Left kidney (tissue), 8 donors: ENCODE measurements at places on chromosomes 1 and 21. TPM values are rescaled to one million over a fixed set of nuclear protein-coding genes. Genes with fewer than 3 reads are reported as not detected.

PCSK9 gene
- 0.95 TPM for polyA plus RNA-seq

- no peak for DNase-seq
Measured at GRCh38 chr21:45404730-45405270, at the start of gene COL18A1. COL18A1 (plus strand) TSS chr21:45405165; CDS start chr21:45405231, 66 bp downstream.

GRCh38 chr1:56451491-56451890 is 127.9 kb downstream of the PLPP3 start:
- no peak for DNase-seq

GRCh38 chr21:21029164-21029563 is 31.0 kb downstream of the NCAM2 start:
- DNase-seq, result no peak

DNA sequence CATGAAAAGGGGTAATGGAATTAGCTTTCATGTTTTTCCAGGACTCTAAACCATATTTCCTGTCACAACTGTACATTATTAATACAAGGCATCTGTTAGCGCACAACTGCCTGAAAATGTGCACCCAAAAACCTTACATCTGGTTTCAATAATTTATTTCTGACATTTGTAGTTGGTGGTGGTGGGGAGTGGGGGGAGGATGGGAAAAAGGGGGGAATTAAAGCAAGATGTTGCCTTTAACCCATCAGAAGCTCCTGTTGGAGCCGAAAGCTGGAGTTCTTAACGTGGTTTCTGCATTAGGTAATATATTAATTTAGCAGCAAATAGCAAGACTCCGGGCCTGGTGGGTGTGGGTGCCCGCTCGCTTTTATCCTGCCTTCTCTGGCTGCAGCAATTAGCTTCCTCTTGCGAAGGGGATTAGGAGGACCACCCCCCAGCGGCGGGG is 36.9 kb upstream of the HHAT start:
- peak; percentile 26 for DNase-seq

DNA sequence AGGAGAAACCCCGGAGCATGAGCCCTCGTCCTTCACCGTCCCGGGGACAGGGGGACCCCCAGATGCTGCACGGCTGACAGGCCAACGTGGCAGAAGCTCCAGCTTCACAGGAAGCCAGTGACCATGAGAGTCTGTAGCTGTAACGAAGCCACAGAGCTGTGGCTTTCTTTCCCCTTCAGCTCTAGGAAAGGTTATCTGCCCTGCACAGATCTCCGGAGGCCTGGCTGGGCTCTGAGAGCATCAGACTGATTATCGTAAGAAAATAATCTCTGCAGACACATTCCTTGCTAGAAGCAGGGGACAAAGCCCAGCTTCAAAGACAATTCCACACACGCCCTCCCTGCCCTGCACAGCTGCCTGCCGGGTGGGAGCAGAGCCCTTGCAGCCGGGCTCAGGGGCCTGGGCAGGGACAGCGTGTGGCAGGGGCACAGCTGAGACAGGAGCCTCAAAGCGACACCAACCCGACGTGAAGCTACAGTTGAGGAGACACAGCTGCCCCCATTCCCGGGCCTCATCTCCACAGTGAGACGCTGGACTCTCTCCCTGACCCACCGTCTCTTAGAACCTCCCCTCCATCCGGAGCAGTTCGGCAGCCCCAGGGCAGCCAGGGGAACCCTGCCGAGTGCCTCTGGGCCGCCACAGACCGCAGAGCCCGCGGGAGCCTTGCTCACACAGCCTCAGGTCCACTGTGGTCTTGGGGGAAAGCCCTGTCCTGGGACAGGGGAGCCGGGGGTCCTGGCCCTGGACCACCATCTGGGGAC is 30.6 kb downstream of the POFUT2 start:
- no peak for DNase-seq

DNA sequence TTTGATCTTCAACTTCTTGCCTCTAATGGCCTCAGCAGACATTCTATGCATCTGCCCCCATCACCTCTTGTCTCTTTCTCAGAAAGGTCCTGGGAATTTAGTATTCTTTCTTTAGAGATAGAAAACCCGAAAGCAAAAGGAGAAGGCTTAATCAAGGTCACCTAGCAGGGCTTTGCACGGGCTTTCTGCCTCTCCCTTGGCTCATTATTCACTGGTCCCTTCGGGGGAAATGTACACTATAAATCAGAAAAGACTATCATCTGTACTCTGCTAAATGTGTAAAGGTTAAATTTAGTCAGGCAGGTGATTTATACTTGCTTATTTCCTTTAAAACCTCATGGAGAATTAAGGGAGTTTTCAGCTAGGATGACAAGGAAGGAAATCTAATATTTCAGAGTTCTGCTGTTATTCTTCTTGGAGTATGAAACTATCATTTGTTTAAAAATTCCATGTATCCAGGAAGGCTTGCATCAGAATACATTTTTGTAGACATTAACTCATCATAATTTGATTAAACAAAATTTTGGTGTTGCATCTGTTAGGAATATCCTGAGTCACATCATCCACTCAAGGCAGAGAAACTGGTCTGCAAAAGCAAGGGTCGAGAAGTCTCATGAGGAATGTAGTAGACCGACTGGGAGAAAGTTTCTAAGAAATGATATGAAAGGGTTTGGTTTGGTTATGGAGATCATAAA is 124.6 kb downstream of the GABPA start:
- DNase-seq, result no peak
